ENCODE measurements at places on chromosomes 12 and 14. TPM values are rescaled to one million over a fixed set of nuclear protein-coding genes. Genes with fewer than 3 reads are reported as not detected.

HOXC11 gene
- 0.55 TPM for total RNA-seq

PLEKHD1 gene
- total RNA-seq = not detected

SMIM41 gene
- total RNA-seq = not detected

ART4 gene
- not detected for total RNA-seq

DENND5B gene
- 9.6 TPM for total RNA-seq

PTGES3 gene
- 351 TPM for total RNA-seq

CRIP1 gene
- total RNA-seq = 1,412 TPM

TSPAN11 gene
- total RNA-seq = not detected

TCP11L2 gene
- 2.6 TPM for total RNA-seq

MDP1 gene
- total RNA-seq = 26.4 TPM

MUCL1 gene
- not detected for total RNA-seq

MYO1A gene
- 0.55 TPM for total RNA-seq

NGB gene
- total RNA-seq = not detected

KRT3 gene
- not detected for total RNA-seq

PMCH gene
- not detected for total RNA-seq

EIF2S3B gene
- total RNA-seq = 0.45 TPM

CARMIL3 gene
- 0.60 TPM for total RNA-seq

GLIPR1L2 gene
- not detected for total RNA-seq

IL31 gene
- not detected for total RNA-seq

GRIP1 gene
- 2.0 TPM for total RNA-seq

RDH16 gene
- total RNA-seq = 0.11 TPM

BCAT1 gene
- total RNA-seq = 10.6 TPM

A2M gene
- not detected for total RNA-seq

ZBTB42 gene
- 3.5 TPM for total RNA-seq

PPP1R13B gene
- 4.0 TPM for total RNA-seq

INSM2 gene
- total RNA-seq = not detected

SLC6A12 gene
- total RNA-seq = 0.51 TPM

RPGRIP1 gene
- total RNA-seq = 0.28 TPM

AMN gene
- 0.21 TPM for total RNA-seq

POTEG gene
- total RNA-seq = not detected

AMIGO2 gene
- 106 TPM for total RNA-seq

TMCC3 gene
- 1.5 TPM for total RNA-seq

MAGOHB gene
- total RNA-seq = 79.8 TPM

ARG2 gene
- 1.6 TPM for total RNA-seq

FAM186B gene
- total RNA-seq = 0.11 TPM

PLEK2 gene
- total RNA-seq = 25.9 TPM

SRRM4 gene
- total RNA-seq = not detected

PFDN5 gene
- total RNA-seq = 605 TPM

HCAR3 gene
- not detected for total RNA-seq

ATXN2 gene
- total RNA-seq = 56.6 TPM

ATL1 gene
- total RNA-seq = 5.9 TPM

PCBP2 gene
- 612 TPM for total RNA-seq

VWF gene
- 0.28 TPM for total RNA-seq

COL2A1 gene
- not detected for total RNA-seq

TRIM9 gene
- total RNA-seq = 8.7 TPM

ALX1 gene
- total RNA-seq = 5.3 TPM

Measured in A549 treated with ZK216348 at 1 μM for 4 hours (cell line).